Activated CD4-positive, alpha-beta T cell treated with anti-CD3 and anti-CD28 coated beads for 24 hours (primary cell): ENCODE measurements at places on chromosomes 4 and X.

- no peak for DNase-seq
Measured at GRCh38 chr4:78661921-78662521, 110.5 kb downstream of the ANXA3 start.

GRCh38 chrX:131841496-131842437, 181.3 kb upstream of the STK26 start:
- no peak for DNase-seq

DNA sequence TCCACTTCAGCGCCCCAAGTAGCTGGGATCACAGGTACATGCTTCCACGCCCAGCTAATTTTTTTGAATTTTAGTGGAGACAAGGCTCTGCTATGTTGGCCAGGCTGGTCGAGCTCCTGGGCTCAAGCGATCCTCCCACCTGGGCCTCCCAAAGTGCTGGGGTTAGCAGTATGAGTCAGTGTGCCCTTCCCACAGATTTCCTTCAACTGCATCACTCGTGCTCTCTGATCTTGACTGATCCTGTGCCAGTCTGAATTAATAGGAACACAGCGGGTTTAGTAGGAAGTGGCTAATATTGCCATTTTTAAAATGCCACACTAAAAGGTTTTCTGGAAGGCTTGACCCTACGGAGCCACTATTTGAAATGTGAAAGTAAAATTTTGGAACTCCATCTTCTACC, 4.3 kb upstream of the SHROOM2 start:
- no peak for DNase-seq

GRCh38 chrX:22060415-22061280, 28.5 kb downstream of the PHEX start:
- DNase-seq = no peak

DNA sequence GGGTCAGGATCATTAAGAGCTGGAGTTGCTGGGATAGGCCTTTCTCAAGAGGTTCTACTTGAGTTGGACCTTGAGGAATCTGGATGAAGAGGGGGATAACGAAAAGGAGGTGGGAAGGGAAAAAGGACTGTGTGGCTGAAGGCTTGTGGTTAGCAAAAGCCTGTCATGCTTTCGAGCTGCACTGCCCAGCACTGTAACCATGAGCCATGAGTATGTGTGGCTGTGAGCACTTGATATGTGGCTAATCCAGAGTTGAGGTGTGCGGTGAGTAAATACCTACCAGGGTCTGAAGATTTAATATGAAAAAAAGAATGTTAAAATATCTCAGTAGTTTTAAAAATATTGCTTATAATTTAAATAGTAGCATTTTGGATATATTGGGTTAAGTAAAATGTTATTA, 11.4 kb downstream of the TMEM165 start:
- no peak for DNase-seq

GRCh38 chr4:31094474-31094873, 374.3 kb downstream of the PCDH7 start:
- no peak for DNase-seq

GRCh38 chr4:7767966-7768365, 171.7 kb downstream of the AFAP1 start:
- no peak for DNase-seq

- DNase-seq = no peak
Measured at GRCh38 chrX:9862953-9863352, 76.7 kb downstream of the SHROOM2 start.

- no peak for DNase-seq
Measured at GRCh38 chr4:87009095-87009648, 74.4 kb downstream of the AFF1 start.
